ENCODE measurements at places on chromosomes 7 and 10. TPM values are rescaled to one million over a fixed set of nuclear protein-coding genes. Genes with fewer than 3 reads are reported as not detected.

Gene NUTM2E
- total RNA-seq: 0.40 TPM

Gene MEOX2
- total RNA-seq: 0.20 TPM

Gene UTF1
- total RNA-seq: not detected

Gene EN2
- total RNA-seq: not detected

GRCh38 chr7:46454816-46455215 lies 533.7 kb upstream of the IGFBP3 start:
- no peak for DNase-seq

GRCh38 chr7:153354071-153354470 lies 594.5 kb downstream of the ACTR3B start:
- no peak for DNase-seq

- DNase-seq: no peak
Measured at GRCh38 chr10:80964955-80965614, 427.4 kb downstream of the SH2D4B start.

- no peak for DNase-seq
Measured at GRCh38 chr10:43233601-43234430, 33.0 kb downstream of the RASGEF1A start.

DNA sequence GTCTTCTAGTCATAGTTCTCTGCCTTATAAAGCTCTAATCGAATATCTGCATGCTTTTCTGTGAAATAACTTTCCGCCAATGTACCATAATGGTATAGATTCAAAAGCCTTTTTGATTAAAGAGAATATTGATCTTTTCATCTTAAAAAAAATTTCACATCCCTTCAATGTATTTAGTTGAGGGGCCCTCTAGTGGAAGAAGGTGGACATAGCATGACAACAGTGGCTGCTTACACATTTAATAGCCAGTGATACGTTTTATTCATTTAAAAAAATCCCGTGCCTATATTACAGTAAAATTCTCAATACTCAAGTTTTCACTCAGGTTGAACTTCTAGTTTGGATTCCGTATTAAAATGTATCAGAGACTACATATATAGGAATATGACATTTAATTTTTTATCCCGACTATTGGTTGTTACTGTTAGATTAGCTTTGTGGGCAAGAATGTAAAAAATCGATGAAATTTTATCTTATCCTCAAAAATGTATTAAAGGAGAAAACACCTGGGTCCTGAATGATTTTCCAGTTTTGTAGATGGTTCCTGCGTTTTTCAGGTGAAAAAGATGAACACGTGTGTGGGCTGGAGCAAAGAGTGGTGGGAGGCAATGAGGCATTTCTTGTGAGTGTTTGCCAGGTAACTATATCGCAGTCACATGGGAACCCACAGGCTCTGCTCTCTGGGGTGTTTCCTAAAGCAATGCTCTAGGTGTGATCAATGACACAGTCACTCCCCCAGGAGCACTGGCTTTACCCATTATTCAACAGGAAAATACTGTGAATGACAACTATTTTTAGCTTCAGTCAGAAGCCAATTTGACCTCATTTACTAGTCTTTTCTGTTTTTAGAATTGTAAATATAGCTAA lies 24.1 kb upstream of the PNLIP start:
- peak; percentile 30 for DNase-seq

- DNase-seq: no peak
Measured at GRCh38 chr10:23886355-23886754, 322.6 kb upstream of the KIAA1217 start.

GRCh38 chr7:67690700-67691099 lies 694.1 kb downstream of the TYW1 start:
- no peak for DNase-seq

DNA sequence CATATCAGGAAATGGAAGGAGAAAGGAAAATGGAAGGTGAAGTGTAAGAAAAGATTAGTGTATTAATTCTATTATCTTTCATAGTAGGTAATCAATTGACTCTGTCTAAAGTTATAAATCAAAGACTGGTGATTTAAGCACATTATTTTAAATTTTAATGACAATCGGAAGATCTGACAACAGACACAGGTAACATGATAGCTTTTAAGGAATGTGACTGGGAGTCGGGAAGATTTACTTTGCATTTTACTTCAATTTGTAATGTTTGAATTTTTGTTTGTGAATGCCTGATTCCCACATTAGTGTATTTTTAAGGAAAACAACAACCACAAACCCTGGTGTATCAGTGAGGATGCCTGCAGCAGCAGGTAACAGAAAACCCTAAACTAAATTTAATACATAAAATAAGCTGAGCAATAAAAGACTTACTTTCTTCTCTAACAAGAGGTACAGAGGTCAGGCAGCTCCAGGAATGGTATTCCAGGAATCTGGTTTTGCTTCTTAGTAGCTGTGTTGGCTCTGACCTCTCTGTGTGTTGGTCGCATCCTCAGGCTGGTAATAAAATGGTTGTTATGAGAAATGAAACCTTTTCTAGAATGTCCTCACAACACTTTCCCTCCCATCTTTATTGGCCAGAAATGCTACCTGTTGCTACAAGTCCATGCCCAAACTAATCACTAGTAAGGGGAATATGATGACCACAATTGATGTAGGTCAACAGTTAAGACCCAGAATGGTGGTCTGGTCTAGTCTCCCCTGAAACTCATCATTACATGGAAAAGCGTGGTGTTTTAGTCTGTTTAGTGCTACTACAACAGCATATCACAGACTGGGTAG lies 12.2 kb downstream of the DNAJB9 start:
- DNase-seq: no peak

GRCh38 chr7:98774884-98775283 lies 94.9 kb downstream of the TMEM130 start:
- DNase-seq: no peak

DNA sequence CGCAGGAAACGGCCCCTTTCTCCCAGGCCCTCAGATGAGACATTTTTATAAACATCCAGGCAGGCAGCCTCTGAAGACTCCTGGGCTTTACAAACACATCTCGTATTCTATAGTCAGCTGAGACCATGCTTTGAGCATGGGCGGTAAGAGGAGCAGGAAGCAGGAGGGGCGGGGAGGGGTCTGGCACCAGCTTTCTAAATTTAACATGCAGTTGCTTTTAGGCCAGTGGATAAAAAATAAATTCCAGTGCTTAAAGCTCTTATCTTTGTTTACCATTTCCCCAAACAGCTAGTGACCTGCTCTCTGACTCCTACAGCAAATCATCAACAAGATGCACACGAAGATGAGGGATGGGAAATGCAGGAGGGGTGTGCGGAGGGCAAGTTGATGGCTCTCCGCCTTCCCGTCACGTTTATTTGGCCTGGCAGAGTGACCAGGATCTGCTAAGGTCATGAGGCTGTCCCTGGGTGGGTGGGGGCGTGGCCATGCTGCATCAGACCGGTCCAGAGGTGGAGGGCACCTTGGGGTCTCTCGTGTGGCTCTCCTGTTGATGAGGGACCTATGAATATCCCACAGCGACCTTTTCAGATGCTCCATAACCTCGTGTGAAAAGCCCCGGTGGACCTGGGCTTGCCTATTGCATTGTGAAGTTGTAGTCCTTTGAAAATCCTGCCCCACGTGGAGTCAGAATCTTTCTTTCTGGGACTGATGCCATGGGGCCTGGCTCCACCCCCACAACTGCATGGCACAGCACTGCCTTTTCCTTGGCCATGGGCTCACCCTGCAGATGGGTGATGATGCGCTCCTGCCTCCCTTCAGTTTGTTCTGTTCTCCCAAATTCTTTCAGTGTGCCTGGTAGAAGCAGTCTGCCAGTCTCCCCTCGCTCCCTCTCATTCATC lies 67.5 kb downstream of the PARP12 start:
- no peak for DNase-seq

GRCh38 chr7:55018361-55019190 lies at the start of gene EGFR:
Gene EGFR, plus strand, starts transcription at chr7:55019017. Its CDS starts 261 bp downstream, at chr7:55019278.
- DNase-seq: peak; percentile 68

All from progenitor cell of endocrine pancreas (in vitro differentiated cells).